ENCODE measurements at places on chromosomes 7 and 10. TPM values are rescaled to one million over a fixed set of nuclear protein-coding genes. Genes with fewer than 3 reads are reported as not detected.

The CABCOCO1 gene
- 0.30 TPM for total RNA-seq

The RAMP3 gene
- total RNA-seq, result not detected

The XRCC2 gene
- 5.4 TPM for total RNA-seq

The GFRA1 gene
- total RNA-seq, result 10.2 TPM
